Fibroblast of the conjunctiva (primary cell): ENCODE measurements at places on chromosomes 5 and 9.

DNA sequence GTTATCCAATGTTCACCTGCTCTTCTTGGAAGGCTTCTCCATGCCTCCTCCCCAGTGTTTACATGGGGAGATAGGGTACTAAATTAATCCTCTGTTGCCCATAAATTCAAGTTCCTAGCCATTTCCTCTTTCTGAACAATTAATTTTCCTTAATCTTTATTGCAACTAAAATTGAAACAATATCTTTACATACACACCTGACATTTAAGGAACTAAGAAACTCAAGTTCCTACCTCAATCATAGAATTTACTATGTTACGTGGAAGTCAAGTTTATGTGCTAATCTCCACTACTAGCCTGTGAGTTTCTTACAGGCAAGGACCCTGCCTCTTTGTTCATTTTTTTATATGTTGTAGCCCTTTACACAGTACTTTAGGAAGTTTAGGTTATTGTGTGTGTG, 10.1 kb upstream of the ADRB2 start:
- no peak for DNase-seq

GRCh38 chr9:74953235-74953751, 581 bp upstream of the C9orf40 start:
- peak; percentile 57 for DNase-seq

DNA sequence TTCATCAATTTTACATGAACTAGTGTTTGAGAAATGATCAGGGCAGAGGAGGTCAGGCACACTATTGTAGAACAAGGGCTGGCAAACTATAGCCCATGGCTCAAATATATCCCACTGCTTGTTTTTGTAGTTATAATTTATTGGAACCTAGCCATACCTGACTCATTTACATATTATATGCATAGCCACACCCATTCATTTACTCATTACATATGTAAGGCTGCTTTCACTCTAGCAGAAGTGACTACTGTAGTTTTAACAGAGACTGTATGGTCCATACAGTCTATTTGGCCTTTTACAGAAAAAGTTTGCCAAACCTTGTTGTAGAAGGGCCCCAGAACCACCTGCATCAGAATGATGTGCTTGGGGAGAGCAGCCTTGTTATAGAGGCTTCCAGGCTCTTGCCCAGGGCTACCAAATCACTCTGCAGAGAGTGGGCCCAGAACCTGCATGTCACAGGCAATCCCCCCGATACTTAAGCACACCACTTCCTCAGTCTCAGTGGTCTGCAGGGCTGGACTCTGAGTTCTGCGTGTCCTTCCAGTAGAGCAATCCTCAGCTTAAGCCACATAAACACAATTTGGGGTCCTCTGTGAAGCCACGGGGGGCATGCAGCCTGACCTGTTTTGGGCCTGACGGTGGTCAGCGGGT, 6.7 kb downstream of the ANKS6 start:
- no peak for DNase-seq

- peak; percentile 59 for DNase-seq
These were observed 4.4 kb downstream of the IL3 start for GRCh38 chr5:132064738-132065331.

- no peak for DNase-seq
These were observed 63.6 kb upstream of the MAMDC2 start for GRCh38 chr9:69980041-69980440.

DNA sequence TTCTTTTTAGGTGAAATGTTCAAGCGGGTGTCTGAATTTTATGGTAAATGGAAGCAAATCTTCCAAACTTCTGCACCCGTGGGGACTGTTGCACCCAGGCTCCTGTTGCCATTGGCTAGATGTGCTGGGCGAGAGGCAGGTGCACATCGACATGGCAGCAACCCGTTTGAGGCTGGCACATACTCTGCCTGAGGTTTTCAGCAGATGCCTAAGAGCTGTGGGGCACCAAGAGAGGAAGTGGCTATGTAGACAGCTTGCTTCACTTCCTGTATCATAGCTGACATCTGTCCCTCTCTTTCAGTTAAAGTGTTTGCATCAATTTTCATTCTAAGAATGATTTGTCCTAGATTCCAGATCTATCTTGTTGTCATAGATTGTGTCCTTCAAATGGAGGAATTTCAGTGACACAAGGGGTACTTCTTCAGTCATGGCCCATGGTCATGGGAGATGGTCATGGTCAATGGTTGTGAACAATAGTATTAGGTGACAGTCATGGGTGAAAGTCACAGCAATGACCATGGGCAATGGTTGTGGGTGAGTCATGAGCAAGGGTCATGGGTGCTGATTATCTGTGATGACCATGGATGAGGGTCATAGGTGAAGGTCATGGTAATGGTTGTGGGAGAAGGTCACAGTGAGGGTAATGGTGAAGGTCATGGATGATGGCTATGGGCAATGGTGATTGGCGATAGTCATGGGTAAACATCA, 115.1 kb upstream of the IRX4 start:
- no peak for DNase-seq

DNA sequence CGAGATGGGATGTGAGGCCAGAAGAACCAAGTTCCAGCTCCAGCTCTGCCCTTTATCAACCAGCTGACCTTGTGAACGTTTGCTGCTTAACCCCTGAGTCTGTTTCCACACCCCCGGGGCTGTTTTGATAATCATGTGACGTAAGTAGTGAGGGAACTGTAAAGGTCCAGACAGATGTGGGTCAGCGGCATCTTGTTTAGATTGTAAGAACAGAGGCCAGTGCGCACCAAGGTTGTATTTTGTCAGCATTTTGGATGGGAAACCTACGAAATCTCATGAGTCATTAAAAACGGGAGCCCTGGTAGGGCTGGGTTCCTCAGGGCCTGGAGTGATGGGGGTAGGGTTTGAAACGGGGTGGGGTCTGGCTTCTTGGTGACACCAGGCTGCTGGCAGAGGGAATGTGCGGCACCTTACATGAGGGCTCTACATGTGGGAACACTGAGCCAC, 13.8 kb upstream of the COL15A1 start:
- DNase-seq: peak; percentile 37

DNA sequence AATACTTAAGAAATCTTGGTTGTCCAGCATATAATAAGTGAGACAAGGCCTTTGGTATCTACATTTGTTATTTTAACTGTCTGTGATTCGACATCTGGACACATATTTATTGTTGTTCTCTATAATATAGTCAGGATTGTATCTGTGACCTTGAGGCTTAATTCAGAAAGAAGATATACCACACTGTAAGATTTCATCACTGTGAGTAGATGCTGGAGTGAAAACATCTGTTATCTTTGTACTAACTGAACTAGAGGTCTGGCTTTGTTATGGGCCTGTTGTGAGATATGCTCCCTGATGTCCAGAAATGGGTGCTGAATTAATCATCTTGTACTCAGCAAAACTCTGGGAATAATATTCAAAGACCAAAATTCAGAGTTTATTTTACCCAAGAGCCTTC, 148.5 kb downstream of the ISOC1 start:
- DNase-seq: peak; percentile 47

- no peak for DNase-seq
These were observed 142.9 kb upstream of the GRAMD2B start for GRCh38 chr5:126280343-126280742.

- no peak for DNase-seq
These were observed 91.8 kb upstream of the ZNF366 start for GRCh38 chr5:72599065-72599433.

DNA sequence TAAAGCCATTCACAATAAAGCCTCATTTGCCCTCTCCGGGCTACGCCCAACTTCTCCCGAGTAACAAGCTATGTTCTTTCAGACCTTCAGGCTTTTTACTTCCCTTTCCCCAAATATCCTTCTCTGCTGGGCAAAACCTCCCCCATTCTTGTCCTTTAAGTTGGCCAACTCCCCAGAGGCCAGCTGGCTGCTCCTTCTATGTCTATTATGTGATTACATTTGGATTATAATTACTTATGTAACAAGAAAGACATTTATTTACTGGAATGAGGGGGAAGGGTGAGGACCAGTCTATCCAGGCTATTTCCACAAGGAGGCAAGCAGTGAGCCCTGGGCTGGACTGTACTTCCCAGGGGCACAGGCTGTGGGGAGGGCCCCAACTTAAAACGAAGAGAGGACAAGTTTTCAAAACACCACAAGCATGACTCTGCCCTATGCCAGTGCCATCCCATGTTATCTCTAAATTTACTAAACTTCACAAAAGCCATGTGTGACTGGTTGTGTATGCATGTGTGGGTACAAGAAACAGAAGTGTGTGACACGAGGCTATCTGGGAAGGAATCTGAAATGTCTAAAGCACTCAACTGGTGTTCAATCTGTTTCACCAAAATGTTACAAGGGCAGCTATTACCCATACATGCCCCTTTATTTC, 84.5 kb downstream of the GNAQ start:
- no peak for DNase-seq

DNA sequence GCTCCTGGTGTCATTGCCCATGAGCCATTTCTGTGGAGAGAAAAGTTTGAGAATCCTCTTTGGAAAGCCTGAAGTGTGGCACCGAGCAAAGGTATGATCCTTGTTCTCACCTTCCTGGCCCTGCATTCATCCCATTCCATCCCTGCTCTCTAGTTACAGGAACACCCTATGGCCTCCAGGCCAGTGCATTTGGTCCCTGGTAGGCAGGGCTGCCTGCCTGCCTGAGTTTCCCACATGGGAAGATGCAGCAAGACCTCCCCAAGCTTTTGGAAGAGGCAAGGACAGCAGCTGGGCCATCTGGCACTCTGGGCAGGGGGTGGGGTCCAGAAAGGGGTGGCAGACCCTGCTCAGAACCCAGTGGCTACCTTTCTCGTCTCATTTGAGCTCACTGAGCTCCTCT, 24.5 kb downstream of the IGIP start:
- DNase-seq: no peak

DNA sequence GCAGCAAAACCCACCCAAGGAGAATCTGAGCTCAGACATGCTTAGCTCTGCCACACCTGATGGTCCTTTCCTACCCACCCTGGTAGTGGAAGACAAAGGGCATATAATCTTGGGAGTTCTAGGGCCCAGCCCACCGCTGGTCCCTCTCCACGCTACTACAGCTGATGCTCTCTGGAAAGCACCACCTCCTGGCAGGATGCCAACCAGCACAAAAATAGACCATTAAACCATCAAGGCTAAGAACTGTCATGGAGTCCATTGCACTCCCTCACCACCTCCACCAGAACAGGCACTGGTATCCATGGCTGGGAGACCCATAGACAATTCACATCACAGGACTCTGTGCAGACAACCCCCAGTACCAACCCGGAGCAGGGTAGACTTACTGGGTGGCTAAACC, 111.0 kb upstream of the IL7R start:
- no peak for DNase-seq

DNA sequence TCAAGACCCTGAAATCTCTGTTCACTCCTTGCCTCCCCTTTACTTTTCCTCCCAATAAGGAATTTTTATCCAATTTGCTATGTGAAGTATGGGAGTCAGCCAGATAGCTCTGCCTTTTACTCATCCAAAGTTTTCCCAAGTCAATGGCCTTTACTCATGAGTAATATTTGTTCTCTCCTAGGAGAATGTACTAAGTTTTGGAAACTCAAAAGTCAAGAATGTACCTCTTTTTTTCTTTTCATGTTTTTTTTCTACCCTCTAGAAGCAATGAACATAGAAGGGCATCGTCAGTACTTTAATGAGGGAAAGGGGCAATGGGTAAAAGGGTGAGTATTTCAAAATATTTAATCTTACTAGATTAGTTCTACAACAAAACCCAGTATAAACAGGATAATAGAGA, 140.2 kb upstream of the SGCD start:
- DNase-seq: no peak

- peak; percentile 40 for DNase-seq
These were observed 138.3 kb upstream of the SMIM23 start for GRCh38 chr5:171647043-171647903.

DNA sequence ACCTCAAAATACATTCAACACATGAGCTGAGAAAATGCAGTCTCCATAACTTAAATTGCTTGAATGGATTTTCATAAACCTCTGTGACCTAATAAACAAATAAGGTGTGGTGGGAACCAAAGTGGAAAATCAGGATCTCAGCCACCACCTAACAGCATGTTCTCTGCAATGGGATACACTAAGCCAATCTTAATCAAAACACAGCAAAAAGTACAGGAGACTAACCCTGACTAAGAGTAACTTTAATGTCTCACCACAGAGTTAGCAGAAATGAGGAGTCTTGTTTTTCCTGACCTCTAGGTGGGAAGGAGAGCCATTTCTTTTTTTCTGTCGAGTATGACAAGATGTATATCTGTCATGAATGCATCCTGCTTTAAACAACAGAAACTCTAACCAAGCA, 48.5 kb downstream of the PLK2 start:
- DNase-seq: no peak

GRCh38 chr5:163867738-163868137, 362.3 kb downstream of the MAT2B start:
- no peak for DNase-seq
